ENCODE measurements at places on chromosomes 2 and 18. TPM values are rescaled to one million over a fixed set of nuclear protein-coding genes. Genes with fewer than 3 reads are reported as not detected.

DNA sequence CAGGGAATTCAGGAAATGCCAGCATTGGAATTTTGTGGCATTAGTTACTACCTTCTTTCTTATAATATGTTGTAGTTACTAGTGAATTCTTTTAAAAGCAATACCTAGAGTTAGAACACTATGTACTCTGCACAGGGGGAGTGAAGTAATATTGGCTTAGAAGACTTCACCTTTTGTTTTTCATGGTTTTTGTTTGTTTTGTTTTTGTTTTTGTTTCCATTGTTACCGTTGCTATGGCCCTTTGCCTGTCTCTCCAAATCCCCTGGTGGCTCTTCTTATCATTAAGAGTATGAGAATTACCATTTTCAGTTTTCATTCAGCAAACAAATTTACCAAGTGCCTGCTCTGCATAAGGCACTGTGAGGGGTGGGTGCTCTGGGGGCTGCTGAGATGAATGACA is 160.1 kb downstream of the HAUS1 start:
- no peaks in the 10 kb centered on the region for H3K36me3 ChIP-seq
- no peaks in the 10 kb centered on the region for H3K4me1 ChIP-seq
- H3K4me3 ChIP-seq = no peak overlapping the region

DNA sequence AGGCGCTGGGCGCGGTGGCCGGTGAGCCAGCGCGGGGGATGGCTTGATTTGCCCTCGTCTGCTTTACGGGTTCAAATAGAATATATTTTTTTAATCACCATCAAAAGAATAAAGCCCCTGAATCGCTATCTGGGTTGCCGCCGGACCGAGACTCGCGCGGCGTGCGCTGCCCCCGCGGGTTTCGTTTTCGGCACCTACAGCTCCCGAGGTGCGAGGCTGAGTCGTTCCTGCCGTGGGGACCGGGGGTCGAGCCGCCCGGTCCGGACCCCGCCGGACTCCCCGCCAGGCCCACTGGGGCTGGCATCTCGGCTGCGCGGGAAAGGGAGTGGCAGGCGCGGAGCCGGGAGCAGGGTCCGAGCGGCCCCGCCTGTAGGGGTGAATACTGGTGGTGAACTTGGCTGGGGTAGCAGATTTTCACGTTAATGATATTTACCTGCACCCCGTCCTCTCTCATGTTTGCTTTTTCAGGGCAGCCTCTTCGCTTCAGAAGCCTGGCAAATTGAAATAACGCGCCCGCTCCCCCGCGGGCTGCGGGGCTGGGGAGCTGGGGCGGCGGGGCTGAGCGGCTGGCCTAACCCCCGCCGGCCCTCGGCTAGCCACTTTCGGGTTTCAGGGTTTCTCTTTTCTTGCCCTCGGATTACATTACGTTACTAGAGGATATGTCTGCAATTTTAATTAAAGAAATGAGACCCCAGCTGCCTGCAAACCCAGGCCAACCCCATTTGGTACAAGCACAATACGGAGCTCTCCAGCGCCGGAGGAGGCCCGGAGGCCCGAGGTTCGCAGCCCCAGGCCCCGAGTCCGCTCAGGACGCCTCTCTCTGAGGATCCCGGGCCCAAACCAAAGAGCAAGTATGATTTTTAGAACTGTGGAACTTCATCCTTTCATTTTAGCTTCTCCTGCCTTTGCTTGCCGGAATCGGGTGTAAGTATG is 1.7 kb upstream of the CELF4 start:
- no peak overlapping the region for H3K27ac ChIP-seq
- no peaks in the 10 kb centered on the region for H3K36me3 ChIP-seq
- H3K27me3 ChIP-seq = peaks cover 12% of the 10 kb centered on the region

- no peaks in the 10 kb centered on the region for H3K36me3 ChIP-seq
- H3K4me3 ChIP-seq = no peak overlapping the region
- no peak for DNase-seq
- no peaks in the 10 kb centered on the region for H3K4me1 ChIP-seq
- H3K27me3 ChIP-seq = peaks cover 36% of the 10 kb centered on the region
Observed at GRCh38 chr2:239727182-239727775, 297.9 kb downstream of the NDUFA10 start.

DNA sequence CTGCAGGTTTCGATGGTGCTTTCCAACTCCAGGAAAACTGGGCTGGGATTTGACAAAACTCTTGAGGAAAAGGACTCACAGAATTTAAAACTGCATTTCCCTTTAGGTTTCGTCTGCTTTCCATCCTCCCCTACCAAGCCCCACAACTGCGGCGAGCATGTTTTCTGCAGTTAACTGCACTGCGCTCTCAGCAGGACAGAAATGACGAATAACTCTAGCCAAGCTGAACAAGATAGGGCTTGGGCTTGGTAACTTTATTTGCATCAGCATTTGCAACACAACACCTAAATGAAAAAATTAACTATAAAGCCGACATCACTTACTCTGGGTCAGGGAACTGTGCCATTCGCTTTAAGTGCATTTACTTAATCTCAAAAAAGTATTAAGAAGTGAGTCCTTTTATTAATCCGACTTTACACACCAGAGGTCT is 669 bp upstream of the PIKFYVE start:
- H3K36me3 ChIP-seq = no peaks in the 10 kb centered on the region
- H3K4me1 ChIP-seq = peaks cover 22% of the 10 kb centered on the region
- peak overlapping the region; percentile 98 for H3K4me3 ChIP-seq
- H3K27me3 ChIP-seq = no peaks in the 10 kb centered on the region
- peak overlapping the region; percentile 97 for H3K27ac ChIP-seq

GRCh38 chr18:72869226-72870185 is 1.7 kb upstream of the NETO1 start:
- H3K4me3 ChIP-seq = no peak overlapping the region
- no peak overlapping the region for H3K27ac ChIP-seq
- peaks cover 6% of the 10 kb centered on the region for H3K4me1 ChIP-seq
- no peak for DNase-seq
- no peaks in the 10 kb centered on the region for H3K27me3 ChIP-seq

The LRP2 gene
- not detected for total RNA-seq

The KYNU gene
- 2.9 TPM for total RNA-seq

The CD207 gene
- total RNA-seq = not detected

The UGT1A10 gene
- total RNA-seq = 29.3 TPM

Data from esophagus squamous epithelium (tissue), 5 donors.